ENCODE measurements at places on chromosomes 13 and 19.

- no peak for DNase-seq
Observed at GRCh38 chr13:106089261-106089980, 446.0 kb downstream of the EFNB2 start.

DNA sequence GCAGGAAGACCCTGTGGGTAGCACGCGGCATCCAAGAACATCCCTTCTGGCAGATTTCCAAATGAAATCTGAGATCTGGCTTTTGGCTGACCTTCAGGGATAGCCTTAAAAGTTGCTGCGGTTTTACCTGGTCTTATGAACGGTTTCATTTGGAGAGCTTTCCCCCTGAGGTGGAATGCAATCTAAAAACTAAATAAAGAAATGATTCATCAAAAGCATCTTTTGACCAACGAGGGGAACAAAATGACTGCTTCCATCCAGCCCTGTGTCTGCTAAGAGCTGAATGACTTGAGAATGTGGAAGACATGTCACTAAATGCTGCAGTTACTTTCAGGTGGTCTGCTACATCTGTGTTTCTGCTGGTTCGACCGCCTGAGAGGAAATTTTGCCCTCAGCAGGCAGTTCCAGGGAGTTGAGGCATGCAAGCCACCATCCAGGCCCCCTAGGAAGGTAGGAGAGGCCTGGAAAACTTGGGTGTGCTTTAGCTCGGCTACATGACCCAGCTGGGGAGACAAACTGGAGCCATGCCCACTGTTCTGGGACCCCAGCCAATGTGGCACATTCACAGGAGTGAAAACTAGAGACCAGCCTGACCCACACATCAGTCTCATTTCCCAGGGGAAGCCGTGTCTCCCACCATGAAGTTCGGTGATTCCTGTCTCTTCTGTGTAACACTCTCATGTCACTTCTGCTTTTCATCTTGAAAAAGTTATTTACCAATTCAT, 175.1 kb upstream of the KL start:
- DNase-seq: peak; percentile 58

DNA sequence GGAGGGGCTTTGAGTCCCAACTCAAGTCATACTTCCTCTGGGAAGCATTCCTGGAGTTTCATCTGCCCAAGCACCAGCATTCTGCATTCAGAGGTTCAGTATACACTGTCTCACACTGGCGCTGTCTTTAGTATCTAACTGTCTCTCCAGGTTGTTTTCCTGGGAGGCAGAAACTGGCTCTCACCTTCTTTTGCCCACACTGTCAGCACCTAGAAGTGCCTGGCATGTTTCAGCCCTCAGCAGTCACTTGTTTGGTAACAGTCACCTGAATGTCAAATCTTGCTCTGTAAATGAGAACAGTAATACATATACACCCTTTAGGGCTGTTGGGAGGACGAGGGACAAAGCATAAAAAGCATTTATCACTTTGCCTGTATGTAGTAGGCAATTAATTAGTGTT, 339.6 kb downstream of the UQCRFS1 start:
- DNase-seq: no peak

DNA sequence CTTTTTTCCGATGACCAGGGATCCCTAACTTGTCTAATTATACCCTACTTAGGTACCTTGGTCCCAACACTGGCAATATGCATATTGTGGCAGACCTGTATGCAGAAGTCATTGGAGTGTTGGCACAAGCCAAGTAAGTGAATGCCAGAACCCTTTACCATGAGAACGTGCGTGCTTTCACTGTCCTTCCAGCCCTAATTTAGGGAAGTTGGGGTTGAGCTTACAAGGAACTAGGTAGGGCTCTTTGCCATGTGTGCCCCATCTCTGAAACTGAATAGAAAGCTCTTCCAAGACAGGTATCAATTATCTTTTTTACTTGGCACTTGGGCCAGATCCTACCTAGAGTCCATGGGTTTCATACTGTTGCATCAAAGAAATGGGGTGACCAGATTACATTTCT, 93.2 kb downstream of the FRY start:
- no peak for DNase-seq

- peak; percentile 66 for DNase-seq
Observed at GRCh38 chr19:41323430-41324125, 13.6 kb downstream of the CCDC97 start.

DNA sequence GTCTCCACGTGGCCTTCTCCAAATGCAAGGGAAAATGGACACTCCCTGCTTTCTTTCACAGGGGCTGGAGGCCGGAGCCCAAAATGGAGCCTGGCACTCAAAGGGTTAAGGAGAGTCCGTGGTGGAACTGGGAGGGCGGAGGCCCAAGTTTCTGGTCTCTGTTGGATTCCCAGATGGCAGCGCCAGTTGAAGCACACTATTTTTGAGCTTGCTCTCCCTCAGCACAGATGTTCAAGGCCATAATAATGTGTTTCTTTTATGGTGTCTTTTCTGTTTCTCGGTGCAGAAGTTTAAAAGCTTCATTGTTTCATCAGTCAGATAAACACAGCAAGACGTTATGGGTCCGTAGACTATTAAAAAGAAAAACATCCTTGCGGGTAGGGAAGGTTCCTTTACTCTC, 67.6 kb downstream of the TNFRSF19 start:
- DNase-seq: peak; percentile 44

DNA sequence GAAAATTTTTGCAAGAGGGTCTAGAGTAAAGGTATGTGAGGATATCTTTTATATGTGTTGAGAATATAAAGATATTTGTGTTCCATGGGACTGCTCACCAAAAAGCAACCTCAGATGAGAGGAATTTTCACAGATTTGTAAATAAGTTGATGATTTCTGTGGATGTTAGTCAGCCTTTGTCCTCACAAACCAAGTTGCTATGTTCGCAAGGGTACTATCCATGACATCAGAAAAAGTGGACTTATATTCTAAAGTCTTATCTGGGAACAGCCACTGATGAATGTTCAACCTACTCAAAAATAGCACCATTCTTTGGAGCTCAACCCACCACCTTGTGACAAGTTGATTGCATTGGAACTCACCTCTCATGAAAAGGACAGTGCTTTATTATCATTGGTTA, 138.6 kb downstream of the PCDH20 start:
- no peak for DNase-seq

DNA sequence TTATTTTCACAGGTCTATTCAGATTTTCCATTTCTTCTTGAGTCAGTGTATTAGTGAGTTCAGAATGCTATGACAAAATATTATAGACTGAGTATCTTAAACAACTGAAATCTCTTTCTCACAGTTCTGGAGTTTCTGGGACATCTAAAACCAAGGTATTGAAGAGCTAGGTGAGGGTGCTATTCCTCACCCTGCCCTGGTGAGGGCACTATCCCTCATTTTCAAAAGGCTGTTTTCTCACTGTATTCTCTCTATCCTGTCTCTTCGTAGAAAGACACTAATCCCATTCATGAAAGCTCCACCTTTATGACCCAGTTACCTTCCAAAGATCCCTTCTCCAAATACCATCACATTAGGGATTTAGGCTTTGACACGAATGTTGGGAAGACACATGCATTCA, 1617.1 kb downstream of the PCDH9 start:
- no peak for DNase-seq
